Natural killer cell treated with Interleukin-12 subunit alpha and Interleukin-12 subunit beta and Interleukin-15 and Interleukin-18, amount 100 ng/mL, for 72 hours (primary cell): ENCODE measurements at places on chromosomes 7 and 10. TPM values are rescaled to one million over a fixed set of nuclear protein-coding genes. Genes with fewer than 3 reads are reported as not detected.

Gene ADARB2
- not detected for total RNA-seq

GRCh38 chr10:26225322-26225721 lies 8.7 kb downstream of the GAD2 start:
- H3K4me3 ChIP-seq: no peak overlapping the region
- no peak for DNase-seq
- peaks cover 52% of the 10 kb centered on the region for H3K27me3 ChIP-seq
- H3K36me3 ChIP-seq: no peaks in the 10 kb centered on the region

Gene OR9A2
- not detected for total RNA-seq

DNA sequence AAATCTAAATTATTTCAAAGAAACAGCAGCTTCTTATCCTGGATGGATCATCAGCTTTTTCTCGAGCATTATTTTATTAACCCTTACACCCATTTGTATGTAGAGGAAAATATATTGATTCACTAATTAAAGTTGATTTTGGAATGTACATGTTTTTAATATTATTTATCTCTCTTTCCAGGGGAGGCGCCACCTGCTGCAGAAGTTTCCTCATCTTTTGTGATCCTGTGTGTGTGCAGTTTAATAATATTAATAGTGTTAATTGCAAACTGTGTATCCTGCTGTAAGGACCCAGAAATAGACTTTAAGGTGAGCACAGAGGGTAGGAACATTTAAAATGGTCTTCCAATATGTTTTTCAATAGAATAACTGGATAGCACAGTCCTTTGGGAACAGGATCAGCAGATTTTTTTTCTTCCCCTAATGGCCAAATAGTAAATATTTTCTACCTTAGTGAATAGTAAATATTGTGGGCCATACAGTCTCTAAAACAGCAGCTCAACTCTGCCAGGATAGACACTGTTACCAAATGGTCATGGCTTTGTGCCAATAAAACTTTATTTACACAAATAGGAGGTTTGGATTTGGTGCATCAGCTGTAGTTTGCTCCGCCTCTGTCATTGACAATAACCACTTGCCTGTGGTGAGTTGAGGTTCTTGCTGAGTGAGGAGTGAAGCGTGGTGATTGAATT lies 30.6 kb downstream of the LMTK2 start:
- H3K27ac ChIP-seq: no peak overlapping the region
- H3K27me3 ChIP-seq: peaks cover 11% of the 10 kb centered on the region
- H3K4me3 ChIP-seq: no peak overlapping the region
- H3K4me1 ChIP-seq: peaks cover 30% of the 10 kb centered on the region
- peaks cover 11% of the 10 kb centered on the region for H3K36me3 ChIP-seq
- no peak for DNase-seq

GRCh38 chr10:77036993-77037734 lies 600.4 kb downstream of the KCNMA1 start:
- H3K4me1 ChIP-seq: peaks cover 5% of the 10 kb centered on the region
- no peak overlapping the region for H3K4me3 ChIP-seq
- no peaks in the 10 kb centered on the region for H3K36me3 ChIP-seq
- DNase-seq: no peak

DNA sequence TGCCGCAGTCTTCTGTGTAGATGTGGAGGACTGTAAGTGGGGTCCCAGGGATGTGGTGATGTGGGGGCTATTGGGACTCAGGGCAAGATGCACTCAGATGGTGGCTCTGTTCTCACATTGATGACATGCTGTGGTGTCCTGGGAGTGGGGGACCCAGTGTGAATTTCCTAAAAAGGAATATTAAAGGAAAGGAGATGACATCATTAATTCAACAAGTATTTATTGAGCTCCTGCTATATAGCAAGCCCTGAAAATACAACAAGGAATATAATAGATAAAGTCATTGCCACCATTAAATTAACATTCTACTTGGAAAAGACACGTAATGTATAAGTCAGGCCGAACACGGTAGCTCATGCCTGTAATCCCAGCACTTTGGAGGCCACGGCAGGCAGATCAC lies 61.9 kb upstream of the MNX1 start:
- DNase-seq: no peak
- no peak overlapping the region for H3K27ac ChIP-seq
- H3K27me3 ChIP-seq: peaks cover 51% of the 10 kb centered on the region
- no peak overlapping the region for H3K4me3 ChIP-seq
- no peaks in the 10 kb centered on the region for H3K4me1 ChIP-seq
- peaks cover 4% of the 10 kb centered on the region for H3K36me3 ChIP-seq

Gene C10orf67
- not detected for total RNA-seq

DNA sequence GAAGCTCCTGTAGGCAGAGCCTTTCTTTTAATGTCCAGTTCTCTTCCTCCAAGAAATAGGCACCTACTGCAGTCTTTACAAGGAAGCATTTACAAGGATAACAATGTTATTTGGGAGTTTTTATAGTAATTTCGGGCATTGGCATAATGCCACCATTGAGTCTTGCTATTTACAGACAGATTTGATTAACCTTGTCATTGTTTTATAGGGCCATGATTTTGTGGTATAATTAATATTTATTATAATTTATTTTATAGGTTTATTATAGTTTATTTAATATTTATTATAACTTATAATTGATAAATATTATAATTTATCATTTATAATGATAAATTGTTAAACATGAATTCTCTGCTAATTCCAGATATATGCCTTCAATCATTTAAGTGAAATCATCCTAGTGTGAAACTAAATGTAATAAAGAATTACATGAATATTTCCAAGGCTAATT lies 573 bp upstream of the POT1 start:
- H3K4me3 ChIP-seq: peak overlapping the region; percentile 97
- H3K36me3 ChIP-seq: peaks cover 8% of the 10 kb centered on the region
- peak overlapping the region; percentile 97 for H3K27ac ChIP-seq
- no peaks in the 10 kb centered on the region for H3K27me3 ChIP-seq
- no peak for DNase-seq

- peaks cover 34% of the 10 kb centered on the region for H3K27me3 ChIP-seq
- no peak overlapping the region for H3K4me3 ChIP-seq
- H3K4me1 ChIP-seq: no peaks in the 10 kb centered on the region
- no peaks in the 10 kb centered on the region for H3K36me3 ChIP-seq
- DNase-seq: no peak
- H3K27ac ChIP-seq: no peak overlapping the region
Observed at GRCh38 chr10:75803816-75804552, 372.6 kb downstream of the LRMDA start.

GRCh38 chr10:17586821-17587234 lies 30.3 kb downstream of the HACD1 start:
- peak overlapping the region; percentile 60 for H3K27ac ChIP-seq
- H3K4me1 ChIP-seq: peaks cover 4% of the 10 kb centered on the region
- H3K36me3 ChIP-seq: no peaks in the 10 kb centered on the region
- no peak for DNase-seq
- no peak overlapping the region for H3K4me3 ChIP-seq

Gene EPO
- not detected for total RNA-seq

Gene LGI1
- not detected for total RNA-seq

Gene NPC1L1
- total RNA-seq: 0.12 TPM

- no peak for DNase-seq
- peaks cover 7% of the 10 kb centered on the region for H3K4me1 ChIP-seq
- H3K27ac ChIP-seq: no peak overlapping the region
- no peak overlapping the region for H3K4me3 ChIP-seq
- H3K27me3 ChIP-seq: peaks cover 7% of the 10 kb centered on the region
Observed at GRCh38 chr7:159141167-159141566, 3.5 kb downstream of the VIPR2 start.

- H3K27me3 ChIP-seq: no peaks in the 10 kb centered on the region
- DNase-seq: no peak
- peaks cover 3% of the 10 kb centered on the region for H3K4me1 ChIP-seq
- no peaks in the 10 kb centered on the region for H3K36me3 ChIP-seq
- no peak overlapping the region for H3K4me3 ChIP-seq
Observed at GRCh38 chr10:78205457-78206016, 171.9 kb downstream of the RPS24 start.

DNA sequence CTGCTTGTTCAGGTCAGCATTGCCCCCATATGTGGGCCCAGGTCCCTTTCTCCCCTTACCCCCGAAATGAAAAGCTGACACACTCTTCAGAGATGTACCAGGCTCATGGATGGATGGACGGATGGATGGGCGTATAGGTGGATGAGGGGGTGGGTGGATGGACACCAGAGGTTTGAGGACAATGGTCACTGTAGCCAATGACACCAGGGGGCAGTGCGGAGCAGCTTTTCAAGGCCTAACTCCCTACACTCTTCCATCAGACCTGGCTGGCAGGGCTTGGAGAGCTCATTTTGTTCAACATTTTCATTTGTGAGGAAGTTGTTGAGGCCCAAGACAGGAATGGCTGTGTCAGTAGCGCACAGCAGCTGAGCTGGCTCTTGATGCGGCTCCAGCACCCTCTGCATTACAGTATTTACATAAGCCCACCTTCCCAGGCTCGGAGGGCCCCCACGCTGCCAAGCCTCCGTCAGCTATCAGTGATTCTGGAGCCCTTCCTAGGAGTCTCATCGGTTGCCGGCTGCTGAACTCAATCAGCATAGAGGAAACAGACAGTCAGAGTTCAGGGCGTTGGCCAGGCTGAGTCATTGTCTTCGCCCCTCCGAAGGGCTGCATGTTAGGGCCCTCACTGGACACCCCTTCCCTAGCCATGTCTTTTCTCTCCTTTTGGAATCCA lies 11.6 kb upstream of the FFAR4 start:
- H3K27me3 ChIP-seq: peaks cover 8% of the 10 kb centered on the region
- H3K27ac ChIP-seq: no peak overlapping the region
- H3K36me3 ChIP-seq: no peaks in the 10 kb centered on the region
- no peak for DNase-seq

Gene PTN
- total RNA-seq: not detected

DNA sequence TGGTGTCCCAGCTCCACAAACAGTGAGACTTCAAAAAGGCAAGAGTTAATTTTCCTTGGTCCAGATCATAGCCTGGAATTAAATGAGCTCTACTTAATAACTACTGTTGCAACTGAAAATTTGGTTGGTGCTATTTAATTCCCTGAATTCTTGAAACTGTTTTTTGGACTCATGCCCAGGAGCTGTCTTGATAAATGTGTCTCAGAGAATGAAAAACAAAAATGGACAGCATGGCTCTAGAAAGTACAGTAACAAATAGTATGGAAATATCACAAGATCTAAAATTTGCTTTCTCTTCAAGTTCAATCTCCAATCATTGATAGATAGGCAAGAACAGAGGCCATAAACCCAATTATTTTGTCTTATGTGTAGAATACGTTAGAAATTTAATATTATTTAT lies 42.5 kb downstream of the CCDC71L start:
- H3K4me1 ChIP-seq: no peaks in the 10 kb centered on the region
- H3K27me3 ChIP-seq: peaks cover 26% of the 10 kb centered on the region
- no peak overlapping the region for H3K4me3 ChIP-seq
- no peak for DNase-seq
- H3K36me3 ChIP-seq: no peaks in the 10 kb centered on the region

Gene MCM10
- 40.0 TPM for total RNA-seq

GRCh38 chr10:7689591-7689990 lies 13.5 kb upstream of the ITIH2 start:
- H3K27ac ChIP-seq: no peak overlapping the region
- no peak overlapping the region for H3K4me3 ChIP-seq
- peaks cover 13% of the 10 kb centered on the region for H3K4me1 ChIP-seq
- peaks cover 20% of the 10 kb centered on the region for H3K27me3 ChIP-seq
- peaks cover 8% of the 10 kb centered on the region for H3K36me3 ChIP-seq

- H3K27ac ChIP-seq: no peak overlapping the region
- no peak overlapping the region for H3K4me3 ChIP-seq
- no peak for DNase-seq
- no peaks in the 10 kb centered on the region for H3K27me3 ChIP-seq
- no peaks in the 10 kb centered on the region for H3K4me1 ChIP-seq
Observed at GRCh38 chr10:46555366-46555712, 1.1 kb downstream of the GPRIN2 start.

Gene GIMAP1
- total RNA-seq: 6.6 TPM
